ENCODE measurements at places on chromosomes 13 and 19. TPM values are rescaled to one million over a fixed set of nuclear protein-coding genes. Genes with fewer than 3 reads are reported as not detected.

The PNMA8B gene
- 0.11 TPM for polyA plus RNA-seq

The EPSTI1 gene
- 1.6 TPM for polyA plus RNA-seq

The ZNF805 gene
- 2.4 TPM for polyA plus RNA-seq

The NPAS1 gene
- 7.4 TPM for polyA plus RNA-seq

DNA sequence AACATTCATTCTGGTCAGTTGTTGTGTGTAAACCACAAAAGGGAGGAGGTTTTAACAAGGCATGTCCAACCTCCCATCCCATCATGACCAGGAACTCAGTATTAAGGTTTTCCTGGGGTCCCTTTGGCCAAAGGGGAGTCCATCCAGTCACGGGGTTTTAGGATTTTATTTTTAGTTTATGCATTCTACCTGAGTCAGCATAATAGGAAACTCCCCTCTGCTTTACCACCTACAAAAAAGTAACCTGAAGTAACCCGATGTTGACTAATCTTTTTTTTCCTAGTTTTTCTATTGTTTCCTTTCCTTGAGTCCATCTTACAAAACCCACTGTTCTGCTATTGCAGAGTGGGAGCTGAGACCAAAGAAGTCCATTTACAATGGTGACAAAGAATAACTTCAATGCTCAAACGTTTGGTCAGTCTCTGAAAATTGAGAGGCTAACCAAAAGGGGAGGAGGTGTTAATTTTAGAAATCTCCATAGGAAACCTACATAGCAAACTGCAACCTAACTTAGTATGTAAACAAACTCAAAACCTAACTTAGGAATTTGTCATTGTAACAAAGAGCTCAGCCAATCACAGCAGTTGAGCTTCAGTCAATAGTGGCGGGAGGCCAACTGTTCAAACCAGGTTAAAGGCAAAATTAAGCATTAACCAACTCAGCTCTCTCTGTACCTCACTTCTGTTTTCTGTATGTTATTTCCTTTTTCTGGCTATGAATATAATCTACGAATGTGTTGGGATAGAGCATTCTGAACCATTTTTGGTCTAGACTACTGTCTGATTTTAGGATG is 1954.1 kb downstream of the PCDH9 start:
- DNase-seq, result no peak

The ADAMTSL5 gene
- 13.4 TPM for polyA plus RNA-seq

The KLC3 gene
- 0.09 TPM for polyA plus RNA-seq

DNA sequence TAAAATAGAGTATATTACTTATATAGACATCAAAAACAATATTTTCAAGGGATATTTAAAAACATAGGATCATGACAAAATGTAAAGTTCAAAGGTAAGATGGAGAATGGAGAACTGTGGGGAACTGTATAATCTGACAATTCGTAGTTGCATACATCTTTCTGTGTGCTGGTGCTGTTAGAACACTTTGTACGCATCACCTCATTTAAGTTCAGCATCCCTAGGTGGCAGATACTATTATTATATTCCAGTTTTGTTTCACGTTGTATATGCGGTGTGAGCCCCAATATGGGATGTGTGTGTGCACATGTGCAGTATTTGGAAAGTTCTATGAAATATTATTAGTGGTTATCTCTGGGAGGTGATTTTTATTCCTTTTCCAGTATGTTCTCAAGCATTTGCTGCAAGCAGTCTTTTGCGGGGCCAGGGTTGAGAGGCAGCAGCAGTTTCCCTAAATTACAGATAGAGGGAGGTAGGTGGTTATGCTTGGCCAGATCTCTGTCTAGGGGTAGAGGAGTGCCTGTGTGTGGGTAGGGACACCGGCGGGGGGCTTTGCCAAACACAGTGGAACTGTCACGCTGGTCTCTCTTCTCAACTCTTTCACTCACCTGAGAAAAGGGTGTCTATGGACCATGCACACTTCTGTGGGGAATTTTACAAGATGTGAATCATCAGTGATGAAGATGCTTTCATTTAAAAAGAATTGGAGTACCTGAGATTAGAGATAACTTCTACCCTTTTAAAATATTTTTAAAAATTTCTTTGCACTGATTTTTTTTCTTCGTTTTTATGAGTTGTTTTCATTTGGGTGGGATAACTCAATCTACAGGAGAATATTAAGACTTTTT is 55.6 kb upstream of the ALOX5AP start:
- DNase-seq, result peak; percentile 41

- DNase-seq, result no peak
These were observed 678.9 kb upstream of the SLITRK5 start for GRCh38 chr13:86992251-86992650.

DNA sequence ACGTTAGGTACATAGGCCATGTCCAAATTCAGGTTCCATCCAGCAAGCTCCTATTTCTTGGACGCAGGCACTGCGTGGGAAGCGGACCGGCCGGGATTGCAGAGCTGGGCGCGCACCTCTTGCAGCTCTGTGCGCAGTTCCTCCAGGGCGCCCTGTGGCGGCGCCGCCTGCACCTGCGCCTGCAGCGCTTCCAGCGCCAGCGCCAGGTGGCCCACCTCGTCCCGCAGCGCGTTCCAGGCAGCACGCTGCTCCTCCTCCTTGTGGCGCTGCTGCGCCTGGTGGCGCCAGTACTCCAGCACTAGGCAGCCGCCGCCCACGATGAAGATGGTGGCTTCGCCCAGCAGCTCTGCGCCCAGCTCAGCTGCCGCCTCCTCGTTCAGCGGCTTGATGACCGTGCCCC is 31.1 kb downstream of the OPA3 start:
- no peak for DNase-seq

DNA sequence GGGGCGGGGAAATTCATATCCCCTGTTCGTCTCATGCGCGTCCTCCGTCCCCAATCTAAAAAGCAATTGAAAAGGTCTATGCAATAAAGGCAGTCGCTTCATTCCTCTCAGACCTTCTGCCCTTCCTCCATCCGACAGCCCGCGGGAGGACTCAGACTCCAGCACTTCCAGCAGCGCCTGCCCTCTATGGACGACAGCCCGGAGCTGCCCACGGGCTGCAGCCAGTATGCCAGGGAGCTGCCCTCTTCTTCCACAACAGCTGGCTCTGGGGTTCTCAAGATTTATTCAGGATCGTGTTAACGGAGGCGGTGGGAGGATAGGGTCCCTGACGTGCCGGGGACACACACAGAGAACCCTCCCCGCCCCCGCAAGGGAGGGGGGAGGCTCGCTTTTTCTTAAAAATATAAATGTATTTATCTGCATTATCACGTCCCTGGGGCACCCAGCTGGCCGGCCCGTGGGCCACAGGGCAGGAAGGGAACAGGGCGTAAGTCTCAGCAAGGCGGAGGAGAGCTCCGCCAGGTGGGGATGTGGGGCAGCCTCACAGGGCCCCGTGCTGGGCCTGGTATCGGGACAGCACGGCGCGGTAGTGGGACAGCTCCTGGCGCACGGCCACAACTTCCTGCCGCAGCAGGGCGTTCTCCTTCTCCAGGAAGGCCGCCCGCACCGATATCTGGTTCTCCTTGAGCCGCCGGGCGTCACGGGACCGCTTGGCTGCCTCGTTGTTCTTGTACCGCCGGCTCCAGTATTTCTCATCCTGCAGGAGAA is 6.7 kb downstream of the DBP start:
- no peak for DNase-seq

The GPR12 gene
- not detected for polyA plus RNA-seq

The ZNF560 gene
- 0.36 TPM for polyA plus RNA-seq

The CFAP97D2 gene
- not detected for polyA plus RNA-seq

DNA sequence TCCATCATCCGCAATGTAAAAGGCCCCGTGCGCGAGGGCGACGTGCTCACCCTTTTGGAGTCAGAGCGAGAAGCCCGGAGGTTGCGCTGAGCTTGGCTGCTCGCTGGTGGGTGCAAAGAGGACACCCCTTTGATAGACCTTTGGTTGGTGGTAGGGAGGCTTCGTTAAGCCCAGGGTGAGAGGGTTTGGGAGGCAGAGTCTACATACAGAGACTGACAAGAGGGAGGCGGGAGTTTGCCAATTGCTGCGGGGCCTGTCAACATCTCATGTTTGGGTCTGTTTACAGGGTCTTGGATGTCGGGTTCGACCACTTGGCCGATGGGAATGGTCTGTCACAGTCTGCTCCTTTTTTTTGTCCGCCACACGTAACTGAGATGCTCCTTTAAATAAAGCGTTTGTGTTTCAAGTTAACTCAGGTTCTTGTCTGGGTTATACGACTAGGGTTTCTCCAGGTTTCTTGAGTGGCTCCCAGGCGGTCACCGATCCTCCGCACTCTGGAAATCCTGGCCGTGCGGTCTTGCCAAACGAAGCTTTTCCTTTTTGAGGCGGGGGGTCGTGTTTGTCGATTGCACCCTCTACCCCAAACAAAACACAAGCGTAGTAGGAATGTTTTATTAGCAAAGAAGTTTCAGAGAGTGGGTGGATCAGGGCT is 816 bp downstream of the RPS28 start:
- DNase-seq, result no peak

The TPTE2 gene
- not detected for polyA plus RNA-seq

DNA sequence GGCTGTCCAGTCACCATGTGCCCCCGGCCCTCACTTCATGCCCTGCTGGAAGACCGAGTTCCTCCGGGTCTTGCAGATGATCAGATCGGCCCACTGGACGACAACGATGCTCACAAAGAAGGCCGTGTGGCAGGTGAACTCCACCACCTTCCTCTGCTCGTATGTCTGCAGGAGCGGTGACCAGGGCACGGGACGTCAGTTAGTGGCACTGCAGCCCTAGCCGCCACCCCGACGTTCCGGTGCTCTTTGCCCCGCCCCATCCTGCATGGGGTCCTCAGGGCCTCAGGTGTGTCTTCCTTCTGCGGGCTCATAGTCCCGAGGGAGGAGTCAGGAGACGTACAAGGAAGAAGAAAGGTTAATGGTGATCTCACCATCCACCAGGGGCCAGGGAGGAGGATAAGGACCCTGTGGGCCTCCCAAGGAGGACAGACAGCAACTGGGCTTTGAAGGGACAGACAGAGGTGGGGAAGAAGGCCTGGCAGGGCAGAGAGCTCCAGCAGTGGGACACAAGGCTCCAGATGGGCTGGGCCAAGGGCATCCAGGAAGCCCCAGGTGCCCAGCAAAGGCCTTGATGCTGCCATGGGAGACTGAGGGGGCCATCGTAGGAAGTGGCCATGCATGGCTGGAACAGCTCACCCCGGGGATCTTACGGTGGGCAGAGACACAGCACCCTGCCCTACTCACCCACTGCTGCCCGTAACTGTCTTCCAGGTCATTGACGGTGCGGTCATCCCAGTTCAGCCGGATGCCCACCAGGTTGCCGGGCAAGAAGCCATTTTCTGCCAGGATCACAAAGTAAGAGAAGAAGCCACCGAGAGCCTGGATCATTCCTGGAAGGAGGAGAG is 9.9 kb upstream of the RABAC1 start:
- DNase-seq, result no peak

GRCh38 chr13:46580362-46580839 is 27.4 kb downstream of the LRCH1 start:
- DNase-seq, result no peak

GRCh38 chr13:25001476-25002206 is 94.3 kb upstream of the PABPC3 start:
- DNase-seq, result no peak

The MAP4K1 gene
- 0.16 TPM for polyA plus RNA-seq

GRCh38 chr13:94548821-94549231 is 47.1 kb downstream of the TGDS start:
- peak; percentile 29 for DNase-seq

DNA sequence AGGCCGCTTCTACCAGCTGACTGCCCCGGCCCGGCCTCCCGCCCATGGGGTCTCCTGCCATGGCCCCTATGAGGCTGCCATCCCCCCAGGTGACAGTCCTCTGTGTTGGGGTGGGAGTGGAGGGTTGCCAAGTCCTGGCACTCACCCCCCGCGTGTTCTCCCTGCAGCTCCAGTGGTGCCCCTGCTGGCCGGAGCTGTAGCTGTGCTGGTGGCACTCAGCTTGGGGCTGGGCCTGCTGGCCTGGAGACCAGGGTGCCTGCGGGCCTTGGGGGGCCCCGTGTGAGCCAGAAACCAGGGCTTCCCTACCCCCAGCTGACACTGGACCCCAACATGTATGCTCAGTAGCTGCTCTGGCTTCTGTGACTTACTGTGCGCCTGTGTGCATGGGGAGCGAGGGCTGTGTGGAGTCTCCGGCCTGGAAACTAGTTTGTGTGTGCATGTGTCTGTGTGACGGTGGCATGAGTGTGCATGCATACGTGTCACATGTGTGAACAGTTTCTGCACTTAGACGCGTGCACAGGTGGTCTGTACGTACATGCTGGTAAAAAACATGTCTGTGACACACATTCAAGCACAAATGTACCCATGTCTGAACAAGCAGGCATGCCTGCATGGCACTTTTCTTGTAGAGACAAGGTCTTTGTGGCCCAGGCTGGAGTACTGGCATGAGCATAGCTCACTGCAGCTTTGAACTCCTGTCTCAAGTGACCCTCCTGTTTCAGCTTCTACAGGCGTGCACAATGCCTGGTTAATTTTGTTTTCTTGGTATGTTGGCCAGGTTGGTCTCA is 4.9 kb downstream of the ACP4 start:
- DNase-seq, result no peak

- no peak for DNase-seq
These were observed 1.0 kb upstream of the CKM start for GRCh38 chr19:45323671-45324081.

DNA sequence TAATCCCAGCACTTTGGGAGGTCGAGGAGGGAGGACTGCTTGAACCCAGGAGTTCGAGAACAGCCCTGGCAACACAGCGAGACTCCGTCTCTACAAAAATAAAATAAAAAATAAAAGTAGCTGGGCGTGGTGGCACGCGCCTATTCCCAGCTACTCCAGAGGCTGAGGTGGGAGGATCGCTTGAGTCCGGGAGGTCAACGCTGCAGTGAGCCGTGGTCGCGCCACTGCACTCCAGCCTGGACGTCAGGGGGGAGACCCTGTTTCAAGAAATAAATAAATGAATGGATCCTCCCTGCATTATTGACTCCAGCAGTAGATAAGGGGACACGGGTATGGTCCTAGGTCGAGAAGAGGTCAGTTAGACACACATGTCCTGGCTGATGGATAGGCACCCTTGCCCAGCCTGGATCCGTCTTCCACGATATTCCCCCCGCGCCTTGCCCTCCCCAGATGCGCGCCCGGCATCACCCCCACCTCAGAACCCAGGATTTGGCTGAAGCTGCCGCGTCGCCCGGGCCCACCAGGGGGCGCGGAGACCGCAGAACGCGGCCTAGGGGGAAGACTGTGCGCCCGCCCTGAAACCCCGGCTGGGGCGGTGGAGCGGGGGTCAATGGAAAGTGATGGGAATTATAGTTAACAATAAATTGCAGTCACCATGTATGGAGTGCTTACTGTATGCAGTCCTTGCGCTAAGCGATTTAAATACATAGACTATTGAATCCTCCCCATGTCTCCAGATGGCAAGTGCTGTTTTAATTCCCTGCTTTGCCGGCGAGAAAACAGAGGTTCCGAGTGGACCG is 2.1 kb upstream of the HOOK2 start:
- peak; percentile 68 for DNase-seq

The KLK7 gene
- polyA plus RNA-seq, result not detected

Measured in IMR-90 (cell line).